ENCODE measurements at places on chromosomes 13 and 19.

DNA sequence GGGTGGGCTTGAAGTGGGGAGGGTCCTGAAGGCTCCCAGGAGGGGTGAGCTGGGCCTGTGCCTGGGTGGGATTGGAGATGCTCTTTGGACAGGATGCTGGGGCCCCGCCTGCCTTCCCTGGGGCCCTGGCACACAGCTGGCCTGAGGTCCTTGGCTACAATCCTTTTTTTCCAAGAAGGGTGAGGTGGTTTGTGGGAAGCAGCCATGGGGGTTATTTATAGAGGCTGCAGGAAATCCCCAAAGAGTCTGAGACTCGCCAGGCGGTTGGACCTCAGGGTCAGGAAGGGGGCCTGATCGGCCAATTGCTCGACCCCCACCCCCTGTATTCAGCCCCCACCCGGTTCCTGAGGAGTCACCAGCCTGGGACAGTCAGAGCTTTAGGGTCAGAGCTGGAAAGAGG lies 10.0 kb downstream of the GTPBP3 start:
- DNase-seq, result no peak

DNA sequence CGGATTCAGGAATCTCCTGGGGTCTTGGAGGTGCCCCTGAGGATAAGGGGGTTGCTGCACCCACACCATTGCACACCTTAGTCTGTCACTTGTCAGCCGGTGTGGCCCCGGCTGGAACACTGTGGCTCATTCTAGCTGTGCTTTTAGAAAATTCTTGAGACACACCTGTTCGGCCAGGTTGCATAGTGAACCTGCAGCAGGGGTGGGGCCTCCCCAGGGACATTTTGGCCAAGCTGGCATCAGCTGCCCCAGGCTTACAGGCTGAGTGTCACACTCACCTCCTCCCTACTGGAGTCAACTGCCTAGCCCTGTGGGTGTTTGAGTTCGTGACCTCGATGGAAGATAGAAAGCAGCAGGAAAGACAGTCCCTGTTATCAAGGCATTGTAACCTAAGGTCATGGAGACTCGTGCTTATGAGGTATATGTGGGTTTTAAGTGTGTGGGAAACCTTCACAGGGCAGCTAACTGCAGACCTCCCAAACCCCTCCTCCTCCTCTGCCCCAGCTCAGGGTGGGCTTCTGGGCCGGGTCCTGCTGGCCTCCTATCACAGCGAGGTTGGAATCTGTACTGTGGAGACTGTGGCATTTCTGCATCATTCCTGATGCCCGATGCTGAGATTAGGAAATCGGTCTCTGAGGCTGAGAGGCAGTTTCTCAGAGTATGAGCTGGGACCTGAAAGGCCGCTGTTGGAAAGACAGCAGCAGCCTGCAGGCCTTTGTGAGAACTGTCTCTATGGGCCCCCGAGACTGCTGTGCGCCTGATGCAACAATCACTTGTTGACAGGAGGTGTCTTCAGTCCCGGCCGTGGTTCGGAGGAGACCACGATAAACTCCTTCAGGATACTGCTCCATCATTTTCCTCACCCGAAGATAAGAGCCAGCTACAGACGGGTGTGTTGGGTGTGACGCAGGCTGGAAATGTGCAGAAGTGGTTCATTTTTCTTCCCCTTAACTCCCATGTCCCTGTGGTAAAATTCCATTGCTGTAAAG lies 72.2 kb downstream of the ATP11A start:
- no peak for DNase-seq

- DNase-seq, result peak; percentile 51
Measured at GRCh38 chr19:5048091-5048726, 79.3 kb downstream of the KDM4B start.

DNA sequence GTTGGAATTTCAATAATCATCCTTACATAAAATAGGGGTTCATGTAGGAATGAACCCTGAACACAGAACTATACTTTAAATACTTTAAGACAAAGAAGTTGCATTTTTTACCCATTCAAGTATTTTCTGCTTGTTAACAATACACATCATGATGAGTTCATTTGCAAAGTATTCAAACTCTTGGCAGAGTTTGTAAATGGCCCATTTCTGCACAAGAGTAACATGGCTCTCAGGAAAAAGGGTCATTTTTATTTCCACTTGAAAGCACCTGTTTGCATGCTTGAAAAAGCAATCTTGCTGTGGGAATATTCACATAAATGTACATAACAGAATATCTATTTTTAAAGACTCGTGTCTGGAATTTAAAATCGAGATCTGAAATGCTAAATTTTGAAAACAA lies 18.1 kb downstream of the ESD start:
- peak; percentile 17 for DNase-seq

DNA sequence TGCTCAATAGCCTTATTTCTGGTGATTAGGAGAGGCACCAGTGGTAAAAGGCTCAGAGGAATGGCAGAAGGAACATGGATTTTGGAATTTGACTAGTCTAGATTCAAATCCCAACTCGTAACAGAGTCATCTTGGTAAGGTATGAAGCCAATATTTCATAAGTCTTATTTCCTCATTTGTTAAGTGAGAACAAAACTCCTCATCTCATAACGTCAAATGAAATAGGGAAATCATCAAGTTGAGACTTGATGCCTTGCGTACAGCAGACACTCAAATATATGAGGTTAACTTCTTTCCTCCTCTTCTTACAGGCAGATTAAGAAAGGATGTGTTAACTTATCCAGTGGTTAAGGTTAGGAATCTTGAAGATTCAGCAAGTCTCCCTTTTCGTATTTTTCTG lies 189.2 kb downstream of the DLEU7 start:
- no peak for DNase-seq

DNA sequence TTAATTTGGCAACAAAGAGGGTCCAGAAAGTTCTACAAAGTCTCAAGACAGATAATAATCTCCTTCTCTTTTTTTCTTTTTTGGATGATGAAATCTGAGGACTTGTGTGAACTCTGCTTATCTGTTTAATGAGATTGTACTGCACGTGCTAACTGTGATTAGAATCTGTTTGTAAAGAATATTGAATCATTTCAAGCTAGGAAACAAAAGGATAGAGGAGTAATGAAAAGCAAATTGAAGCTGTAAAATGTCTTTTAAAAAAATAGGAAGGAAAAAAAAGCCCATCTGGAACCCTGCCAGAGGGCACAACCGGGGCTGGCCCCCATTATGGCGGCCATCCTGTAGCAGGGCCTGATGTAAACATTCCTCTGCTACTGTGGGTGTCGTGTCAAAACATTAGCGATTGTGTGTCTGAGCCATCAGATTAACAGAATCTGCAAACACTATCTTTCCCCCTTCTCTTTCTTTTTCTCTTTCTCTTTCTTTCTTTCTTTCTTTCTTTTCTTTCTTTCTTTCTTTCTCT lies 83.0 kb downstream of the FLT1 start:
- DNase-seq, result no peak

DNA sequence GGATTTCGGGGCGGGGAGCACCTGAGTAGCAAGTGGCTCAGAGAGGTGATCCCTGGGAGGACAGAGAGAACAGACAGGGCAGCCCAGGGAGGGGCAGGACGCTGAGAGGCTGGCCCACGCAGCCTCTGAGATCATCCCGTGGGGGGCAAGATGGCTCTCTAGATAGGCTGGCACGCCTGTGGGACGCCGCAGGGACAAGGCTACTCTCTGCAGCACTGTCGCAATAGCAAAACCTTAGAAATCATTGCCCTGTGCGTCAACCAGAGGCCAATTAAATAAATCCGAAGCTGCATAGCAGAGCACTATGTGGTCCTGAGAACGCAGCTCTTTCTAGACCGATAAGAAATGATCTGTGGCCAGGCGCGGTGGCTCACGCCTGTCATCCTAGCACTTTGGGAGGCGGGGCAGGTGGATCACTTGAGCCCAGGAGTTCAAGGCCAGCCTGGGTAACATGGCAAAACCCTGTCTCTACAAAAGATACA lies 5.1 kb downstream of the PEX11G start:
- no peak for DNase-seq

DNA sequence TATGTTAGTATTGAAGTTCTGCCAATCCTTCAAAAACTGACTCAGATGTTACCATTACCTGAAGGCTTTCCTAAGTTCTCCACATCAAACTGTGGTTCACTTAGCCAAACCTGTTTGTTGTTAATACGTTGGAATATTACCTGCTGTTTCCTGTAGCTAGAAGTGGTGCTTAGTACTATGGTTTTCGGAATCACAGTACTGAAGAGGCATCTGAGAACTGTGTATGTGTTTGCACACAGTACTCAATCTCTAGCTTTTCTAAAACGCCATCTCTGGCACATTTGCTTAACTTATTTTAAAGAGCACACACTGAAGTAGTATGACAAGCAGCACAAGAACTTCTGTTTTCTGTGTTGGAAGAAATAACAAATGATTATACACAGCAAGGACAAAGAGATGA lies 248.2 kb downstream of the SHISA2 start:
- no peak for DNase-seq

GRCh38 chr19:19444681-19445155 lies 39.2 kb downstream of the GATAD2A start:
- no peak for DNase-seq

- DNase-seq, result no peak
Measured at GRCh38 chr13:76632401-76633044, 253.7 kb downstream of the KCTD12 start.

- DNase-seq, result peak; percentile 47
Measured at GRCh38 chr19:14369399-14370168, 11.7 kb upstream of the ADGRE5 start.

DNA sequence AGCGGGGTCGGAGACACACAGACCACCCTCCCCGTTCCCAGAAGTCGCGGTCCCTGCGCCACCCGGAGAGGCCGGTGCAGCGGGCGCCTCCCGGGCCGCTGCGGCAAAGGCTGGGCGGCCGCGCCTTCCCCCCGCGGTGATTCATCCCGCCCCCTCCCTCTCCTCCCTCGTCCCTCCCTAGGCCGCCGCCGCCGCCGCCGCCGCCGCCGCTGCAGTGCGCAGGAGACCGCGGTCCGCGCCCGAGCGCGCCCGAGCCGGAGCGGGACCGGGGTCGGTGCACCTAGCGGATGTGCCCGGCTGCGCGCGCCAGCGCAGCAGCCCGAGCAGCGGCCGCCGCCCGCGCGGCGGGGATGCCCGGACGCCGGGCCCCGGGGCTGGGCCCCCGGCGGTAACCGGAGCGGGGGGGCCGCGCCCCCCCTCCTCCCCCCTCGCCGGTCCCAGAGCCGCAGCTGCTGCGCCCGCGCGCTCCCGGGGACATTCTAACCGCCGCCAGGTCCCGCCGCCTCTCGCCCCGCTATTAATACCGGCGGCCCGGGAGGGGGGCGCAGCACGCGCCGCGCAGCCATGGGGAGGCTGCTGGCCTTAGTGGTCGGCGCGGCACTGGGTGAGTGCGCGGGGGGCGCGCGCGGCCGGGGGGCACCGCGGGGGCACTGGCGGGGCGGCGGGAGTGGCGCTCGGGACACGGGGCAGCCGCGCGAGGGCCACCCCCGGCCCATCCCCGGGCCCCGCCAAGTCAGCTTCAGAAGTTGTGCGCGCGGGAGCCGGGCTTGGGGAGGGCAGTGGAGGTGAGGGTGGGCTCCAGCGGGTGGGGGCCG lies at the start of gene SCN1B:
Gene SCN1B (plus strand): TSS at position 214 of the 815 bp plus-strand sequence. CDS start 351 bp downstream, at position 565.
- DNase-seq, result peak; percentile 44

DNA sequence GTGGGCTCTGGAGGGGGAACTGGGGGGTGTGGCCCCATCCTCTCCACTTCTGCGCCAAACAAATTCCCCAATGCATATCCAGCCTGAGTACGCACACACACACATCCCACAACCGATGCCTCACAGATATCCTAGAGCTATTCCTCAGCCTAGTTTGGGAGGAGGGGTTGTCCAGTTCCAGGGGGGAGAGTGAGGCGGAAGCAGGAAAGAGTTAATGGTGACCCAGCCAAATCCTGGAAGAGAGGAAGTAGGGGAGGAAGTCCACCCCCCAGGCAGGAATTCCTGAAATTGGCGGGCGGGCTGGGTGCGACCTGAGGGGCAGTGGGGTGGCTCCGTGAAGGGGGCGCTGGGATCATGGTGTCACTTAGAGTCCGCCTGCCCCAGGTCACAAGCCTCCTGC lies 897 bp downstream of the GPR4 start:
- no peak for DNase-seq

- no peak for DNase-seq
Measured at GRCh38 chr13:40637643-40638042, 28.8 kb downstream of the FOXO1 start.

DNA sequence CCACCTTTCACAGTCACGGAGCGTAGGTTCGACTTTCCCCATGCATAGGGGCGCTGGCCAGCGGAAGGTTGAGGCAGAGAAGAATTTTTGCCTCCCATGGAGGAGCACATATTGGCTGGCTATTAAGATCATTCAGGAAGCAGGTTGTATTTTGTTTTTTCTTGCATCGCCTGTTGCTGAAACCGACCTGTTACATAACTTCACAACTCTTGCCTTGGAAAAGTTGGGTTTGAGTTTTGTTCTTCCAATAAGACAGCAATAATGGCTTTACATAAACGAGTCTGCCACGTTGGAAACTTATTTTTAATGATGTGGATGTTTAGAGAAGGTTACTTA lies 1.4 kb downstream of the UPF1 start:
- DNase-seq, result no peak

DNA sequence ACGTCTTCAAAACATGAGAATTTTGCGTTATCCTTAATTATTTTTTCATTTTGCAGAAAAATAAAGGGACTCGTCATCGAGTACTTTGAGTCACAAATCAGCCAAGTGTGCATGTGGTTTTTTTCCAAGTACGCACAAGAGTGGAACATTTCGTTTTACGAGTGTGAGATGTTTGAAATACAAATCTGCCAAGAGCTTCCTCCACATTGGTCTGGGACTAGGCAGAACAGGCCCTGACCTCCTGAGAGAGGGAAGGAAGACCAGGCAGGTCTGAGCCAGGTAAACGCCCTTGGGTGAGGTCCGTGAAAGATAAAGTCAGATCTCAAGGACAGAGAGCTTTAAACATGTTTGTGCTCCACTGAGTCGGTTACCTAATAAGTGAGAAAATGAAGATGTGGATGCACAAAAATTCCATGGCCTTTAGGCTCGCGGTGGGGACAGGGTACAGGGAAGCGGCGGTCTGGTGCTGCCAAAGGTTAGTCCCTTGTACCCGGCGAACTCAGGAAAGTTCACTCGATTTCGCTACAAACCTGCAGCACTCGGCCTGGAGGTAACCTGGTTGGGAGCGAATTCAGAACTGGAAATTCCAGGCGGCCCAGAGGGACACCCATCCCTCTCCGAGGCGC lies 473 bp upstream of the ITM2B start:
- DNase-seq, result no peak

- DNase-seq, result no peak
Measured at GRCh38 chr19:53853707-53854106, 14.0 kb upstream of the MYADM start.

- DNase-seq, result no peak
Measured at GRCh38 chr19:7417671-7418324, 69.1 kb downstream of the ARHGEF18 start.

- no peak for DNase-seq
Measured at GRCh38 chr13:48199404-48199946, 33.5 kb upstream of the ITM2B start.

Measured in stromal cell of bone marrow (primary cell).